ENCODE measurements at places on chromosomes 4 and X.

DNA sequence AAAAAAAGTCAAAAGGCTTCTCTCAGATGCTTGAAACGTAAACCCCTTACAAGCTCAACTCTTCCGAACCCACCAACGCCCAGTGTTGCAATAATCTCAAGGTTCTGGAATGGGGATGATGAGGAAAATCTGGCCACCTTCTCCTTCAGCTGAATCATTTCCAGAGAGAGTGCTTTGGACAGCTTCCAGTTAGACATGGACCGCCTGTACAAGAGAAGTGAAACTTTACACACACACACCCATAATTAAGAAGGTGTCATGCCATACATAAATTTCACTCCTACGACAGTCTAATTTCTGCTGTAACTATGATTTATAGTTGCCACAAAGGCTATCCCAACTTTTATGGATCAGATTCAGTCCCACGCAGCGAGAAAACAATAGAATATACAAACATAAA, 72.3 kb downstream of the PRKG2 start:
- DNase-seq, result no peak

DNA sequence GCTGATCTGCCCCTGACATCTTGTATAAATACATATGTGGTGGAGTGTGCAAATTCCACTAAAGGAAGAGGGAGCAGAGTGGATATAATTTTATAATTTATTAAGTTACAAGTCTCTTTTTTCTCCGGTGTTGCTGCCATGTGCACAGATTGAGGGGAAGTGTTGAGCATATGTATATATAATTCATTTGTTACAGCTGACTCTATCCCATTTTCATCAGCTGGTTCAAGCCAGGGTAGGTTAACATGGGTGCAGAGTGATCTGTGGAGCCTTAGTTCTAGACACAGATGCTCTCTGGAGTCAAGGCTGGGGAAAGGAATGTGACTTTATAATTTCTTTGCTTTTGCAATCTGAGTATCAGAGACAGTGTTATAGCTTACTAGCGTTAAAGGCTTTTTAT, 103.5 kb downstream of the WWC2 start:
- no peak for DNase-seq

DNA sequence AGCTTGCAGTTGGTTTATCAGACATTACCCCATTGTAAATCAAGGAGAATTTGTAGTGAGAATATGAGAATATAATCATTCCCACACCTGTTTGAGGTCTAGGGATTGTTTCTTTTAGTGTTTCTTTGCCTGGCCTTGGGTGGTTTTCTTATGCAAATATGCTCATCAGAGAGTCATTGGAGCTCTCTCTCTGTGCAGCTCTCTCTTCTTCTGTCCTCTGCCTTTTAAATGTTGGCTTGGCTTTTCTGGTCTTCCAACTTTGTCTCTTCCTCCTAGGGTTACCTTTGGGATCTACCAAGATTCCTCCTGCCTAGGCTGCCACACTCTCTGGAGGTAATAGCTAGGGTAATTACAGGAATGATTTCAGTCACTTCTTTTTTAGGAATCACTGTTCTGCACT, 102.3 kb upstream of the ARSJ start:
- DNase-seq, result no peak

GRCh38 chr4:7415927-7416686, 18.6 kb downstream of the PSAPL1 start:
- DNase-seq, result no peak

DNA sequence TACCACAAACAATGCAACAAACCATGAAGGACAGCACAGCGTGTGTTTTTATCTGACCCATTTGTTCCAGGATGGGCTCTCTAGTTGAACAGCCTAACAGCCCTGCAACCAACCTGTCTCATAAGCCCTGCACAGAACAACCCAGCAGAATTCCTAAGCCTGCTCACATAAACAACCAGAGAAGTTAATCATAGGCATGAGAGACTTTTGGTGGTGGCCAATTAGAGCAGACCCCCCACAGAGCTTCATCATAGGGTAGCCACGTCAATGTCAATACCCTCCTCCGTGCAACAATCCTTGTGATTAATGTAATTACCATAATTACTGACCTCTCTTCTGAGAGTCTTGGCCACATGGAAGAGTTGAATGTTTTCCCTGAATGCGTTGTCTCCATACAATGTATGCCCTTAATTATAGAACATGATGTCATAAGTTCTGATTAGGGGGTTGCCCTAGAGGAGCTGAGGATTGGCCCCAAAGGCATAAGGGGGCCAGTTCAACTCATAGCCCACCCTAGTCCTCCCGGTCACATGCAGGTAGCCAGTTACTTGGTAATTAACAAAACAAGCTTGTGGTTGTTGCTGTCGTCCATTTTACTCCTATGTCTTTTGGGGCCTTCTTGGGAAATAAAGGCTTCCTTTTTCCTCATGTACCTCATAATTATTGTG, 92.7 kb downstream of the SYNPO2 start:
- no peak for DNase-seq

GRCh38 chrX:16125520-16126149, 2.3 kb downstream of the GRPR start:
- no peak for DNase-seq

GRCh38 chrX:68826113-68826980, 2.5 kb upstream of the EFNB1 start:
- no peak for DNase-seq

GRCh38 chr4:107714256-107714655, 5.8 kb downstream of the PAPSS1 start:
- DNase-seq, result no peak

- peak; percentile 47 for DNase-seq
These were observed at the start of gene NLGN4X for GRCh38 chrX:6228720-6229119. Gene NLGN4X, minus strand, starts transcription at chrX:6228867. Its CDS starts 77,401 bp downstream, at chrX:6151466.

- no peak for DNase-seq
These were observed 68.0 kb downstream of the RGS12 start for GRCh38 chr4:3360777-3361176.

- DNase-seq, result no peak
These were observed 15.3 kb downstream of the NOP14 start for GRCh38 chr4:2947926-2948325.

GRCh38 chrX:150365051-150365989, 2.2 kb downstream of the MAMLD1 start:
- DNase-seq, result peak; percentile 84
